Stimulated activated naive CD4-positive, alpha-beta T cell treated with Interleukin-2 at 50 U/mL for 16 hours (primary cell): ENCODE measurements at places on chromosomes 16 and 17.

GRCh38 chr17:3808701-3809100, 7.7 kb upstream of the ITGAE start:
- DNase-seq: no peak

DNA sequence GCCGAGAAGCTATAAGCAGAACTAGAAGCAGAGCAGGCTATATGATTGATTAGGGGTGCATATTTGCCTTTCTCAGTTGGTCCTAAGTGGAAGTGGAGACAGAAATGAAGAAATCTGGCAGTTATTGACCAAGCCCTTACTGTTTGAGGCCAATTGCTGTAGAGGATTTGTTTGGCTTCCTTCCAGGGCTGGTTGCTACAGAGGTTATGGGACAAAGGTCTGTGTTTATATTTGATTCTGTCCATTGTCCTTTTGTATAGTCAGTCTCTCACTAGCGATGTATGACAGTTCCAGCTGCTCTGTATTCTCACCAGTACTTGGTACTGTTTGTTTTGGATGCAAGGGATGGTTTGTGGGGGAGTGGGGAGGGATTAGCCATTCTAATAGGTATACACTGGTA, 7.3 kb upstream of the ALOX15 start:
- no peak for DNase-seq

DNA sequence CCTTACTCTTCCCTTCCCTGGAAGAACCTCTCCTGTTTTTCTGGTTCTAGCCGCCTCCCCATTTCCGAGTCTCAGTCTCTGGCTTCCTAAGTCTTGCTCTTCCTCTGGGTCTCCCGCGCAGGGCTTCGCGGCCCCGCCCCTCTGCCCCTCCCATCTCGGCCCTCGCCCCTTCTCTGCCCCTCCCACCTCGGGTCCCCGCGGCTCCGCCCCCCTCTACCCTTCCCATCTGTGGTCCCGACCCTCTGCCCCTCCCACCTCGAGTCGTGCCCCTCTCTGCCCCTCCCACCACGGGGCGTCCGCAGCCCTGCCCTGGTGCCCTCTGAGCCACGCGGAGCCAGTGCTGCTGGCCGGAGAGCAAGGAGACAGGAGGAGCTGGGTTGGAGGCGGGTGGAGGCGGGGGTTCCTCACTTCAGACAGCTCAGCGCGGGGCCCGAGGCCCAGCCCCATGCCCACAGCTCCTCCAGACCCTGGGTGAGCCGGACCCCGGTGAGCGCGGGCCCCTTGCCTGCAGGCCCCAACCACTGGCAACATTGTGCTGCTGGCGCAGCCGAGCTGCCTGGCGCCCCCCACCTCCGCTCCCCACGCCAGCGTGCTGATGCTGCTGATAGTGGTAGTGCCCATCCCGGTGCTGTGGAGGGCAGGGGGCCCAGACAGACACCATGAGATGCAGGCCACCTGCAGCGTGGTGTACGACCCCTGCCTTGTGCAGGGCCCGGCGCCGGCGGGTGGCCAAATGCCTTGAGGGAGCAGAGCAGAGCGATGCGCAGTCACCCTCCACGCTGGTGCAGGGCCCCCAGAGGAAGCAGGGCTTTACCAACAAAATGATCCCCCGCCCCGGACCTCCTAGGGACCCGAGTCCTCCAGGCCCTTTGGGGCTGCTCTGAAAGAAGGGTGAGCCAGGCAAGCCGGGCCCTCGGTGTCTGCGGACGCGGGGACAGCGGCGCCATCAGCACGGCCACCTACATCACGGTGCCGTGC, 2115.3 kb downstream of the TP53TG3F start:
- no peak for DNase-seq

DNA sequence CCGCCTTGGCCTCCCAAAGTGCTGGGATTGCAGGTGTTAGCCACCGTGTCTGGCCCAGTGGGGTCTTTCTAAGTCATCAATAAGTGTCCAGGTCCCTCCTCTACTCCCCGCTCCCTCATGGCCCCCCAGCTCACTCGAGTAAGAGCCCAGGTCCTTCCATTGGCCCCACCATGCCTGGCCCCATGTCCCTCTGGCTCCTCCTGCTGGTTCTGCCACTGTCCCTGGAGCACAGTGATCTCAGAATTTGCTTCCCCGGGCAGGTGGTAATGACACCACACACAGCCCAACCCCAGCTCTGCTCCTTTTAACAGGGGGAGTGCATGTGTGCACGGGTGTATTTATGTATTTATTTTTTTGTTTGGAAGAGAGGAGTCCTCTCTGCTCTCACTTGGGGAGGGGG, 19.6 kb downstream of the MGAT5B start:
- no peak for DNase-seq

DNA sequence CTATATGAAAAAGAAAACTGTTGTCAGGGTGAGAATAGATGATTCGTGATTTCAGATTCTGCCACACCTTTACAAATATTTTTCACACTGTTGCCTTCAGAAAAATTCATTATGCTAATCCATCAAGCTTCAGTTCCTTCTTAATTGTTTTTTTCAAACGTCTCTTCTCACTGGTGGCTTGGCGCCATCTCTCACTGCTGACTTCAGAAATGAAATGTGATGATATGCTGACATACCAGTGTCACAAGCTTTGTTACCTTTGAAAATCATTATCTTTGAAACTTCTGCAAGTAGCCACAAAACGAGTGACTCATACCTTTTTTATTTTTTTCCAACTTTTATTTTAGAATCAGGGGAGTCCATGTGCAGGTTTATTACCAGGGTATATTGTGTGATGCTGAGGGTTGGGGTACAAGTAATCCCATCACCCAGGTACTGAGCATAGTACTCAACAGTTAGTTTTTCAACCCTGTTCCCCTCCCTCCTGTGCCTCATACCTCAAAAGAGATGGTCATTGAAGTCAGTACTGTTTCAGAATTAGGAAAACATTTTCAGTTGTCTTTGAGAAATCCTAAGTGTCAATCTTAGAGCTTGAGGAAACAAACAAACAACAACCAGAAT, 14.0 kb upstream of the KRT222 start:
- DNase-seq: no peak

DNA sequence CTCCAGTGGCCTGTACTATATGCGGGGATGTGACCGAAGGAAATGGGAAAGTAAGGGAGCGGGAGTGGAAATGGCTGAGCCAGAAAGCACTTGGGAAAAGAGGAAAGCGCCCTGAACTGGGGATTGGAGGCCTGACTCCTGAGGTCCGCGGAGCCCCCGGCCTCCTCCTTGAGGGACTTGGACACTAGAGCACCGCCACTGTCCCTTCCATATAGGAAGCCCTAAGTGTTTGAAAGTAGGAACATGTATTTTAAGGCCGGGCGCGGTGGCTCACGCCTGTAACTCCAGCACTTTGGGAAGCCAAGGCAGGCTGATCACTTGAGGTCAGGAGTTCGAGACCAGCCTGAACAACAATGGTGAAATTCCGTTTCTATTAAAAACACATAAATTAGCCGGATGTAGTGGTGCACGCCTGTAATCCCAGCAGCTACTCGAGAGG, 530 bp upstream of the ZDHHC7 start:
- DNase-seq: no peak

DNA sequence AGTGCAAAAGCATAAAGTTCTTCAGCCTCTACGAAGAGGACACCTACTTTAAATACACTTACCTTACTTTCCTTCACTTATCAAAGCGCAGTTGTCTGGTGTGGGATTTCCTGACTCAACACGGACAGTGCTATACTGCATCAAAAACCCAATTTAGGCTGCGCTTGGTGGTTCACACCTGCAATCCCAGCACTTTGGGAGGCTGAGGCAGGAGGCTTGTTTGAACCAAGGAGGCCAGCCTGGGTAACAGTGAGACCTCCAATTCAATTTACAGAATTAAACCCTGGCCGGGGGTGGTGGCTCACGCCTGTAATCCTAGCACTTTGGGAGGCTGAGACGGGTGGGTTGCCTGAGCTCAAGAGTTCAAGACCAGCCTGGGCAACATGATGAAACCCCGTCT, 4.1 kb downstream of the JMJD6 start:
- no peak for DNase-seq

GRCh38 chr17:43608313-43608712, 53.4 kb downstream of the MEOX1 start:
- DNase-seq: peak; percentile 15

DNA sequence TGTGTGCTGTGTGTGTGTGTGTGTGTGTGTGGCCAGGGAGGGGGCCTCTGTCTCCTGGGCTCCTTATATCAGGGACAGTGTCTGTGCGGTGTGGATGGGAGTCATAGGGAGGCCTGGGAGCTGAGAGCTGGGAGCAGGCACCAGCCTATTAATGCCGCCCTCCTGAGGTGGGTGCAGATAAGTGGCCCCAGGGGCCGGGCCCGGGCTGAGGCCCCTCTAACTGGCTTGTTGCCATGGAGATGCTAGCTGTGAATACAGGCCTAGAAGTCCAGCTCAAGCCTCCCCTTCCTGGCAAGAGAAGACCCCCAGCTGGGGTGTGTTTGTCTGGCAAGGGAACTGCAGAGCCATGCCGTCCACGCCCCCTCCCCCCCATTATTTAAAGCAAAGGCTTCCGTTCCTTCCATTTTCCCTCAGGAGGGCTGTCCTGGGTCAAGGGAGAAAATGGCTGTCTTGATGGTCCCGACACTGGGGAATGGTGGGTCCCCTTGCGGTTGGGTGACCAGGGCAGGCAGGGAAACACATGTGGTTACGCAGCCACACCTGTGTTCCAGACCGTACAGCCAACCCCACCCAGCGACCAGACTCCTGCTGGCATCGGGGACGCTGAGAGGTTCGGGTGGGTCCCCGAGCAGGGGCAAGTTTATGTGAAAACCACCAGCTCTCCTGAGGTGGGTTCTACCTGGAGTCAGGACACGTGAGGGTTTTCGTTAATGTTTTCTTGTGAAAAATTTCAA, 141.1 kb downstream of the MRM1 start:
- DNase-seq: no peak

GRCh38 chr17:14323522-14323981, 22.7 kb downstream of the HS3ST3B1 start:
- no peak for DNase-seq

DNA sequence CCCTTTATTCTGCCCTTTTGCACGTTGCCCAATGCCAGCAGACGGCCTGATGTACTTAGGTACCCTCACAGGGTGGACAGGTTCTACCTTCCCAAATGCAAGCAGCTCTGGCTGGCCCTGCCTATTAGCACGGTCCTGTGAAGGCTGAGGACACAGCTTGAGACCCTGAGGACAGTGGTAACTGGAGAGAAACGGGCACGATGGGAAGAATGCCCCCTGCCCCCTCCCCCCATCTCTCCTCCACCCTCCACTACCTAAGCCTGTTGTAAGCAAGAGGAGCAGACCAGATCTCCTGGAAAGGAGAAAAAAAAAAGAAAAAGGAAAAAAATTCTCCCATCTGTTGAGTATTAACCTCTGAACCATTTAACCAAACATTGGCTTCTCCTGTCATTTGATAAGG, 34.1 kb downstream of the MEOX1 start:
- DNase-seq: no peak

- no peak for DNase-seq
These were observed 183.2 kb downstream of the C16orf78 start for GRCh38 chr16:49556606-49557446.

DNA sequence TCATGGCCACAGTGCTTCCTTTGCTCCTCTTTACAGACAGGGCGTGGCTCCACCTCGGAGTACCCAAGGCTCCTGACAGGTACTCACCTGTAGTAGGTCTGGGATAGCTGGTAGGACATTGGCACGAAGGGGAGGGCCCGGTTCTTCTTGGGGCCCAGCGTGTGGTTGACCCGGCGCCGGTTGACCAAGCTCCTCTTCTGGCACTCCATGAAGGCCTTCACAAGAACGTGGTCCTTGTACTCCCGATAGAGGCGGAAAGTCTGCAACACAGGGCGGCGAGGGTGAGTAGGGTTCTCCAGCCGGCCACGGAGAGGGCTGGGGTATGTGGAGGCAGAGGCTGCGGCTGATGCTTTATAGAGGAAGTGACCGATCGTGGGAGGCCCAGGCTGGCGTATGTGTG, 69.7 kb downstream of the IL21R start:
- no peak for DNase-seq
